ENCODE measurements at places on chromosomes 5 and 9.

- no peak for DNase-seq
These were observed 37.0 kb downstream of the MRPS30 start for GRCh38 chr5:44845777-44846176.

DNA sequence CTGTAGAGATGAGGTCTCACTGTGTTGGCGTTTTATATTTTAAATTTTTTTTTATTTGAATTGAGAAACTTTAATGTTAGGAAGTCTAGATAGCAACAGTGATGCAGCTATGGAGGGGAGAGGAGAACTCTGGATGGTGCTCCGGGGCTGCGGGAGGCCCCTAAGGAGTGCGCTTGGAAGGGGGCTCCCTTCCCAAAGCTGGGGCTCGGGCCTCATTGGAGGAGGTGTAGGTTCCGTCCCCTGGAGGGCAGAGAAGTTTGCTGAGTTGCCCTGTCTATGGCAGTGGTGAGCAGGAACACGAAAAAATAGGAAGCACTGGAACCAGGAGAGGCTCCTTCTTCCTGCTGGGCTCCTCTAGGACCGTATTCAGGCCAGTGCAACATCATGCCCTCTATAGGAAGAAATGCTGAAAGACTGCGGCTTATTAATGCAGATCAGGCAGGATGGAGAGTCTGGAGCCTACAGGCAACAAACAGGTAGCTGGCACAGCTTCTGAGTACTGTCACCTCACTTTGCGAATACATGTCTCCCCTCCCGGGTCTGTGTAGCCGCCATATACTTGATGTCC is 16.1 kb downstream of the AHRR start:
- no peak for DNase-seq

DNA sequence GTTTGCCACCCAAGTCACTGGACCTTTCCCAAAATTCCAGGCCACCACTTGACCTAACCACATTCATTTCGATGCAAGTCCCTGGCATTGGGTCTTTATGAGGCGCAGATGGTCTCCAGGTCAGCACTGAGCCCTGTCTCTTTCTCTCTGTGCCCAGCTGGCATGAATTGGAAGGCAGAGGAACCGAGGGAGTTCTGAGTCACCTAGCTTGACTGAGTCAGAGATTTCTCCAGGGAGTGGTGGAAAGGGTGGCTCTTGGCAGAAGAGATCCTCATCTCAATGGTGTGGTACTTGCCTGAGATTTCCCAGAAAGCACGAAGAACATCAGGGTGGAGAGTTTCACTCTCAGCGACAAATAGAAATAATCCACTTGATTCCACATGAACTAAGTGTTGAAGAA is 43.8 kb downstream of the WDR36 start:
- DNase-seq = no peak

DNA sequence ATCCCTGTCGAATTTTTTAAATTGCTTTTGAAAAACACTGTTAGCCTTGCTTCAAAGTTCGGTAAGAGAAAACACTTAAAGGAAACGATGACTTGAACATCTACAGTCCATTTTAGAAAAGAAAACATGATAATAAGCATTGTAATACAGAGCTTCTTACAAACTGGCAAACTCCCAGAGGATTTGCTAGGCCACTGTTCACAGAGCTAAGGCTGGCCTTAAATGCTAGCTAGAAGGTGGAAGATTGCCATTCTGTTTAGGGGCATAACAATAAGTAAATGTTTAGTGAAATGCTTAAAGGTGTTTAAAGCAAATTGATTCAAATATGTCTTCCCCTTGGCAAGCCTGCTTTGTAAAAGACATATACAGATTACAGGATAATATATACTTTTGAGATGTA is 169.6 kb downstream of the TLE4 start:
- DNase-seq = no peak

DNA sequence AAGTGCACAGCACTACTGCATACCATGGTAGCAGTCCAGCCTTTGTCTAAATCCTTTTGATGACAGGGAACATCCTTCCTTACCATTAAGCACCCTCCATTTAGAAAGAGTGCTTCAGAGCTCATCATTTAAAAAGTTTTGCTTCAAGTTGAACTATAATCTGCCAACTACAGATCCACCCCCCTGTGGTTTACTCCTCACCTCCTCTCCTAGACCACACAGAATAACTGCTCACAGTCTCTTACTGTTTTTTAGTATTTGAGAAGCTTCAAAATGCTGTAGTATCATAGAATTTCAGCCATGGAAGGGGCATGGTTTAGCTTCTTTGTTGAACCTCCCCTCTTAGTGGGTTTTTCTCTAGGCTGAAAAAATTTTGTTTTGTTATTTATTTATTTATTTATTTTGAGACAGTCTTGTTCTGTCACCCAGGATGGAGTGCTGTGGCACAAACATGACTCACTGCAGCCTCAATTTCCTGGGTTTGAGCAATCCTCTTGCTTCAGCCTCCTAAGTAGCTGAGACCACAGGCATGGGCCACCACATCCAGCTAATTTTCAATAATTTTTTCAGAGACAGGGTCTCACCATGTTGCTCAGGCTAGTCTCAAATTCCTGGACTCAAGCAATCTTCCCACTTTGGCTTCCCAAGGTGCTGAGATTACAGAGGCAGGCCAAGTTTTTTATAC is 384.3 kb upstream of the RFX3 start:
- no peak for DNase-seq

- DNase-seq = no peak
These were observed 172.7 kb downstream of the TAF11L14 start for GRCh38 chr5:17806818-17807468.

DNA sequence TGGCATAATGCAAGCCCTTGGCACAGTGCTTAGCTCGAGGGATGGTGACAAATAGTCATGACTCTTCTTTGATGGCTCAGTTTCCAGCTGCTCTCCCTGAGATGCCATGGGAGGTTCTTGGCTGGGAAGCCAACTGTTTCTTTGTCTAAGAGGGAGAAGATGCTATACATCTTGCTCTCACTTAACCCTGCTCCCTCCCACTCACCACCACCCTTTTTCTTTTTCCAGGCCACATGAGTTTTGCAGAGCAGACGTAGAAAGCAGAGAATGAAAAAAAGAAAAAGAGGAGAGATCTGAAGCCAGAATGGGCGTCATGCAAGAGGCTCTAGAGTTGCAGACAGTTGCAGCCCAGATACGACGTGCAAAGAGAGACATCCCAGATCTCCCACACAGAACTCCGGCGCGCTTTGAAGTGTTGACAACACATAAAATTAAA is 160.5 kb downstream of the FGF18 start:
- DNase-seq = no peak

DNA sequence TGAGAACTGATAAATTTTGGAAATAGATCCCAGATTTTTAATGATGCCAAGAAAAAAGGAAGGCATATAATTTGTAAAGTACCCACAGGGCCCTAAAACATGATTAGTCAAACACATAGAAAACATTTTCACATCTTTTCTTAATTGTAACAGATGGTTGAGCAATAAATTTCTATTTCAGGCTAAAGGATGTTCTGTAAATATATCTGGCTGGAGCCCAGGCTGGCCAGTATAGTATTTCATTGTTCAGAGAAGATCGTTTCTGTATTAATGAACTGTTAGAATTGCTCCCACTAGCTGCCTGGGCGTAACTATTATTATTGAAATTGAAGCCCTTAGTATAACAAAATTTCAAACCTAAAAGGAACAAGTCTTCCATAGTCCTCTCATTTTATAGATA is 105.3 kb upstream of the SMC2 start:
- DNase-seq = no peak

All from activated CD4-positive, alpha-beta T cell treated with anti-CD3 and anti-CD28 coated beads for 24 hours (primary cell).